Esophagus muscularis mucosa (tissue), 4 donors: ENCODE measurements at places on chromosomes 2 and 18.

DNA sequence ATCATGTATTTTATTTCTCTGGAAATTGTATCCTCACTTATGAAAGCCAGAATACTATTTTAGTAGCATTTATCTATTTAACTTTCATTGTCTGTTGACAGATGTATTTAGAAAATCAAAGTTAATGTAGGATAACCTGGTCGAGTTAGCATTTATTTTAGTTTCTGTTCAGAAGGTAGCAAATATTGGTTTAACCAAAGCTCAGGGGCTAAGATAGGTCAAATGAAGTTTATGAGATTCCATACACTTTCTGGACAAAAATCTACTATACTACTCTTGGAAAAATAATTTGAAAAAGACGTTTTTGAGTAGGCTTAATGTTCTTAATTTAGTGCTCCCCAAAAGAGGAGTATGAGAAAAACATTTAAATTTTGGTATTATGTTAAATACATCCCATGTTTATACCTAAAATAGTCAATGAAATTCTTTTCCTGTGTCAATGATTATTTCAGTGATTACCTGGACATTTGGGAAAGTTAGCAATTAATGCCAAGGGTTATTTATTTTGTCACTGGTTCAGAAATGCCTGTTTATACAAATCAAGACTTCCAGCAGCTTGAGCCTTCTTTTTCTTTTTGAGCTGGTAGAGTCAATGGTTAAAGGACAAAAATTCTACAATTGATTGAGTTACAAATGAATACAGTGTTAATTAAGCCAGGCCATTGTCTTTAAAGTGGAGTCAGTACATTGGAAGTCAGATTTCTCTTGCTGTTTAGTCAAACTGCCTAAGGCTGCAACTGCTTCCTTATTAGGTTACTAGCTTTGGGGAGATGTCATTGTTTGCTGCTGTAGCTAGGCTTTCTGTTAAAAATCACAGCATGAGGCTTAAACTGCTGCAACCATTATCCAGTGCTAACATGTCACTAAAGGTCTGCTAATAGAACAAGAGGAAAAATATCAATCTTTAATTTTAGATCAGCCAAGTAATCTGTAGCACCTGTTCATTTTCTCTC, 182.3 kb downstream of the CAMKMT start:
- no peak for DNase-seq

GRCh38 chr2:157085522-157085921, 172.0 kb upstream of the GALNT5 start:
- DNase-seq, result no peak

GRCh38 chr2:109472974-109473373, 140.8 kb downstream of the SEPTIN10 start:
- DNase-seq, result no peak

- no peak for DNase-seq
Measured at GRCh38 chr2:21103274-21103891, 20.4 kb upstream of the TDRD15 start.

- no peak for DNase-seq
Measured at GRCh38 chr18:28208268-28208667, 31.3 kb upstream of the CDH2 start.

- DNase-seq, result no peak
Measured at GRCh38 chr18:61413396-61413795, 80.2 kb downstream of the CDH20 start.

GRCh38 chr18:7784171-7784570, 217.1 kb downstream of the PTPRM start:
- no peak for DNase-seq

- no peak for DNase-seq
Measured at GRCh38 chr2:208280933-208281332, 14.9 kb downstream of the PIKFYVE start.

GRCh38 chr2:227310756-227311110, 14.3 kb upstream of the MFF start:
- DNase-seq, result no peak

DNA sequence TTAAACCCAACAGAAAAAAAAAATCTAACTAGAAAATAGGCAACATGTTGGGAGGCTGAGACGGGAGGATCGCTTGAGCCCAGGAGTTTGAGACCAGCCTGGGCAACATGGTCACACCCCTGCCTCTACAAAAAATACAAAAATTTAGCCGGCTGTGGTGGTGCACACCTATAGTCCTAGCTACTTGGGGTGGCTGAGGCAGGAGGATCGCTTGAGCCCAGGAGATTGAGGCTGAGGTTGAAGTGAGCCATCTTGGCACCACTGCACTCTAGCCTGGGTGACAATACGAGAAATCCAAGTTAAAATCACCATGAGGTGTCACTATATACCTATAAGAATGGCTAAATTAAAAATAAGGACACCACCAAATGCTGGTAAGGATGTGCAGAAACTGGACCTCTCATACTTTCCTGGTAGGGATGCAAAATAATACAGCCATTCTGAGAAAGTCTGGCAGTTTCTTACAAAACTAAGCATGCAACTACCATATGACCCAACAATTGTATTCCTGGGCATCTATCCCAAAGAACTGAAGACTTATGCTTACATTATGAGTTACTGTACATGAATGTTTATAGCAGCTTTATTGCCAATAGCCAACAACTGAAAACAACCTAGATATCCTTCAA, 2.2 kb downstream of the SEPTIN10 start:
- no peak for DNase-seq

- DNase-seq, result no peak
Measured at GRCh38 chr2:20232837-20233207, 7.9 kb upstream of the SDC1 start.

- peak; percentile 53 for DNase-seq
Measured at GRCh38 chr2:173797586-173798263, 167.4 kb downstream of the SP3 start.

DNA sequence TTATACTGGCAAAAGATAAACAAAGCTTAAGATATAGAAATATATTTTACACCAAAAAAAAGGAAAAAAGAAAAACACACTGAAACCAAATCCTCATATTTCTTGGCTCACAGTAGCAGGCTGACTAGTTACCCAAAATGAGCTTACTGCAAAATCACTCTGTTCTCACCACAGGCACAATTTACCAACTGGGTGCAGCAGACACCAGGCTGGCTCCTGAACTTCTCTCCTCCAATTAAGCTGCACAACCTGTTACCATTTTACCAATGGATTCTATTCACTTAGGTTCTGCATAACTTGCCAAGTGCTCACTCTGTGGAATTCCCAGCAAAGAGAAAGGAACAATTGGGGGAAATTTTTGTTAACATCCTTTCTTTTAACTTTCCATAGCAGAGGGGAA, 679.3 kb downstream of the ZEB2 start:
- no peak for DNase-seq

DNA sequence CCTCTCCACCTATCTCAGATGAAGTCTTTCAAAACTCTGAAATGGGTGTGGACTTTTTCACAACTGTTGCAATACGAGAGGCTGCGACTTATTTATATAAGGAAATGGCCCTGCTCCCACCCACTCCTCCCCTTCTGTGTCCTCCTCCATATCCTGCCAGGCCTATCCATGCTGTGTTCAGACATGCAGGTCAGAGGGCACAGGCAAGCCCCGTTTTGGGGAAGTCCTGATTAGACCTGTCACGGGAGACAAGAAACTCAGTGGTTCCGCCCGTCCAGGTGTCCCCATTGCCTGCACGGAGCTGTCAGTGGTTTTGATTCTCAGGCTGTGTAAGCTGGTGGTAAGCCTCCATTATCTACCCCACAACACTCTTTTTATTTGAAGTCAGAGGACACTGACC, 99.6 kb upstream of the MGAT5 start:
- DNase-seq, result no peak

DNA sequence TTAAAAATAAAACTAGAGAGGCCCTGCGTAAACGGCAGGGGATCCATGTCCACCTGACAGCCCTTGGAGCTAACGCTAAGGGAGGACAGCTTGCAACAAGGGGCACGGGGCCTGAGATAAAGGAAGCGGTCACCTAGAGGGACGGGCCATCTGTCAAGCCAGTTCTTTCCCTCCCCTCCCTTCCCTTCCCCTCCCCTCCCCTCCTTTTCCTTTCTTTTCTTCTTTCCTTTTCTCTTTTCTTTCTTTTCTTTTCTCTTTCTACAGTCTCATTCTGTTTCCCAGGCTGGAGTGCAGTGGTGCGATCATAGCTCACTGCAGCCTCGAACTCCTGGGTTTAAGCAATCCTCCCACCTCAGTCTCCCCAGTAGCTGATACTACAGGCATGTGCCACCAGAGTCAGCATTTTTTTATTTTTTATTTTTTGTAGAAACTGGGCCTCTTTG, 34.5 kb upstream of the CTAGE1 start:
- no peak for DNase-seq

GRCh38 chr2:24620936-24621335, 129.9 kb downstream of the NCOA1 start:
- no peak for DNase-seq

- no peak for DNase-seq
Measured at GRCh38 chr2:192243488-192243887, 48.8 kb upstream of the TMEFF2 start.

DNA sequence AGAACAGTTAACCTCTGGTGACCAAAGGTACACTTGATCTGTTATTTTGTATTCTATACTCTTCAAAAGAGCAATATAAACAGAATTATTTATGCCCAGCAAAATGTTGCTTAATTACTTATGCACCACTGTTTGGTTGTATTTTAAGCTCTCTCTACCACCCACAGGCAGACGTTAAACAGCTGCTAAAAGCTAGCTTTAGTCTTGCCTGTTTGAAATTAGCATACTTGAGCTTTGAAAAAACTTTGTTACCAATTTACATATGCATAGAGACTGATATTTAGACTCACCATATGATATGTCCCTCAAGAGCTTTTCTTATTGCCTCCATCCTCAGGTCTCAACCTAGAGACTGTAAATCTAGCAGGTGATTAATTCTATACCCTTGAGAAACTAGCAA, 426.9 kb downstream of the NR4A2 start:
- no peak for DNase-seq

GRCh38 chr18:6627645-6628044, 101.9 kb upstream of the ARHGAP28 start:
- no peak for DNase-seq

- DNase-seq, result no peak
Measured at GRCh38 chr2:63023444-63023843, 27.2 kb upstream of the OTX1 start.

DNA sequence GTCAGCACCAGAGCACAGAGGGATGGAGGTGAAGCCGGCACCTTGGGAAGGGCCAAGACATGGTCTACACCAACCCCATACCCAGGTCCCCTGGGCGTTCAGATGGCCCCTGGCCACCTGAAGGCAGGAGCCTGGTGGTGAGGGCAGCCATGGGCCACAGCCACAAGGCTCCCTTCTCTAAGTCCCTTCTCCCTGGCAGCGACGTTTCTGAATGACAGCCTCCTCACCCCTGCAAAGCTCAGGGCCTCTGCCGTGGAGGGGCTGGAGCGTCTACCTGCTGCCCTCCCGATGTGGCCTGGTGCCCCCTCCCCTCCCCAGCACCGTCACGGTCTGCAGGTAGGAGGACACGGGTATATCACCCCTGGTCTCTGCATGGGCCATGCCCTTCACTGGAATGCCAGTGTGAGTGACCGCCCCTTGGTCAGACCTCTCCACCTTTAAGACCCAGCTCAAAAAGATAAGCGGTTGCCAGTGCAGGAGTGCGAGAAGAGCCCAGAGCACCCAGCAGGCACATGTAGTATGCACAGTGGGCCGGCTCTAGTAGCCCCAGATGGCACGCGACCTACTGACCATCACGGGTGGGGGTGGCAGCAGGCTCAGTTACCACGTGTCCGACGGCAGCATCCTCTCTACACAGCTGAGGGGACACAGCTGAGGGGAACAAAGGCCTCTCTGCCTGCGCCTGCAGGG, 46.6 kb downstream of the HS6ST1 start:
- no peak for DNase-seq

DNA sequence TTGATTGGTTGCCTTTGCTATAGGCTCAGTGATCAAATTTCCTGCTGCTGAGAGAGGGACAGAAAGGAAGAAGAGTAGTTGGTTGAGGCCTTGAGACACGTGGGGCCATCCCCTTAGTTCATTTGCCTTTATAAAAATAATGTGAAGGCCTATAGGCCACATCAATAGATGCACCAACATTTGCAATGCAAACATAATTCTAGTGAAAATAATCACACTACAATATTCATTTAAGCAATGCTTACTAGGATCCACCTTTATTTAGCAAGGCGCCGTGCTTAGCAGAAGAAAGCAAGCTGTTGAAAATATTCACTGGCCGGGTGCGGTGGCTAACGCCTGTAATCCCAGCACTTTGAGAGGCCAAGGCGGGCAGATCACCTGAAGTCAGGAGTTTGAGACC, 105.3 kb upstream of the CXCR4 start:
- DNase-seq, result no peak

- DNase-seq, result no peak
Measured at GRCh38 chr18:34901299-34901698, 139.9 kb upstream of the MAPRE2 start.

DNA sequence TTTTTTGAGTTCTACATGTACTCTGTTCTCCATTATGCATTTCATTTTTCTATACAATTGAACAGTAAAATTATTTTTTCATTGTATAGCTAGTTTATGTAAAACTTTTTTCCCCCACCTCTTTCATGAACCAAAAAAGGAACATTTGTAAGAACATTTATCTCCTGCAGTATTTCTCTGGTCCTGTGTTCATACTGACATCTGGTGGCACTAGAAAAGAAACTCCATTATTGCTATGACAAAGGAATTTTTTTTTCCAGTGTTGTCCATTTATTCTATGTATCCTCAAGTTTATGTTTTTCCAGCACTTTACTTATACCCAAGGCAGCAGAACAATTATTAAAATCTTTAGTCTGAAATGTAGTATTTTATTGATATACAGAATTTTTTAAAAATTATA, 27.4 kb upstream of the CHAC2 start:
- no peak for DNase-seq

DNA sequence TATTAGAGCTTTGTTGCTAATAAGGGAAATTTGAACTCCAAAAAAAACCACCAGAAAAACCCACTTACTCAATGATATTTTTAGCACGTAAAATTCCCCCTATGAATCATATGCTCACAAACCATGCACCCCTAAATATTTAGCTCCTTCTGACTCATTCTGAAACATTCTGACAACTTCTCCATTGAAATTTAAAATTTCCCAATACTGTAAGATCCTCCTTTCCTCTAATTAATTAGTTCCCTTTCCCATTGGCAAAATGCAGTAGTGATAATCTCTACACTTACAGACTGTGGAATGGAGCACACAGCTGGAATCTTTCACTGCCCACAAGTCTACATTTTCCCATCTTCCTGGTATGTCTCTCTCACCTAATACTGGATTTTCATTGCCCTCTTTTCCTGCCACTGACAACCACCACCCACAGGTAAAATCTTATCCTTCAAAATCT, 215.8 kb upstream of the ACVR2A start:
- DNase-seq, result no peak

- DNase-seq, result no peak
Measured at GRCh38 chr2:113784823-113785744, 28.6 kb upstream of the SLC35F5 start.

DNA sequence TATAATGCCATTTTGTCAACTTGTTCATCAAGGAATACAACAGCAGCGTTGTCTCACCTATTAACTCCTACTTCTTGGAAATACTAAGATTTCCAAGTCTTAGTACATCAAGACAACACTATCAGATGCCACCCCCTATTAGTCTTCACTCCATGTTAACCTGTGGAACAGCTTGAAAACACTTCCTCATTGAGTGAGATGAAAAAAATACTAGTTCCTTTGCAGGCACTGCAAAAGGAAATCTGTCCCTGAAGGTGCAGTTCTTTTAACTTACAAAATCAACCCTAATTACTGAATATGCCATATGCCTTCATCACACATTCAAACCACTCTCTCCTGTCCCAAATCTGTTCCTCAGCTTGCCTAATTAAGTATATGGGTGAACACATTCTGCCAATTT, 4.0 kb downstream of the CWC22 start:
- no peak for DNase-seq

- peak; percentile 50 for DNase-seq
Measured at GRCh38 chr2:70992945-70993853, 1.5 kb downstream of the TEX261 start.
